Stimulated activated CD8-positive, alpha-beta memory T cell treated with anti-CD3 and anti-CD28 coated beads, Interleukin-2, amount 100 ng/mL, for 48 hours (primary cell): ENCODE measurements at places on chromosomes 3 and 15.

- no peak for DNase-seq
Measured at GRCh38 chr15:73965758-73966113, 26.4 kb downstream of the STOML1 start.

DNA sequence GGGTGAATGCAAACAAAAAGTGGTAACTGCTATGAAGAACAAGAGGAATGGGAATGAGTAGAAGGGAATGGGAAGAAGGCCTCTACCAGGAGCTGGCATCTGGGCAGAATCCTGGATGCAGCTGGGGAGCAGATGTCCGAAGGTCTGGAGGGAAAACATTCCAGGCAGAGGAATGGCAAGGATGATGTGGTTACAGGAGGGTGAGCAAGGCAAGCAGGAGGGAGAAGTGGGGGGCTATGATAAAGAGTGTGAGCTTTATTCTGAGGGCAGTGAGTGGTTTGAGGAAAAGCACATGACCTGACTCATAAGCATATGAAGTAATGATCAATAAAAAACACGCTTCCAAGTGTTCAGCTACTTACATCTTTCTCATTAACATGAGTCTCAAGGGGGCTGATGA, 17.1 kb downstream of the SKIC8 start:
- DNase-seq, result no peak

DNA sequence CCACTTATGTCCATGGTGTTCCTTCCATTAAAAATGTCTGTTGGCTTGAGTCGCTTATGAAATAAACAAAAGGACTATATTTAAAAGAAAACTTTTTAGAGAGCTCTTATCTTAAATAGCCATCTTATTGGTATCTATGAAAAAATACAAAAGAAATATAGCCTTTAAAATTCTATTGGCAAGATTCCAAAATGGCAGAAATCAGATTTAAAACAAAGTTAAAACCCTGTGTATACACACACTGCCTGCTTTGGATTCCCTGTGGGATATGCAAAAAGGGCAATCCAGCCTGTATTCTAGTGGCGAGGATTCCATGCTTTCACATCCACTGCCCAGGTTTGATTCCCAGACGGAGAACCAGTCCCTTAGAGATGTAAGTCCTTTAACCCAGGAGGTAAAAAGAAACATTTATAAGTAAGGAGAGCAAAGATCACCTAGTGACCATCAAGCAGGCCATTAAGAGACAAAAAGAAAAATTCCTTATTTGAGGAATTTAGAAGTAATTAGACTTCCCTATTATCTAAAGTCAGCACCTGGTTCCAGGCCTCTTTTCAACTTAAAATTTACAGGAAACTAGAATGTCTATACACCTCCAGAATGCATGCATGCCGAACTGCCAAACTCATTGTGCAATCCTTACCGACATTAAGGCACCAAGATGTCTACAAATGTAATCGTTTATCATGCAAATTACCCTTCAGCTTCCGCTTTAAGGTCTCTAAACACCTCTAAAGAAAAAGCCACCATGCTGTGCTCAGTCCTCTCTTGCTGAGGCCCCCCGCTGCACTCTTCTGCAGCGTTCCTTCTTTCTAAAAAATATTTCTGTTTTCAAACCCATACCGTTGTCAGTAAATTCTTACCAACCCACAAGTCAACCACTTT, 69.6 kb upstream of the STRIT1 start:
- no peak for DNase-seq

DNA sequence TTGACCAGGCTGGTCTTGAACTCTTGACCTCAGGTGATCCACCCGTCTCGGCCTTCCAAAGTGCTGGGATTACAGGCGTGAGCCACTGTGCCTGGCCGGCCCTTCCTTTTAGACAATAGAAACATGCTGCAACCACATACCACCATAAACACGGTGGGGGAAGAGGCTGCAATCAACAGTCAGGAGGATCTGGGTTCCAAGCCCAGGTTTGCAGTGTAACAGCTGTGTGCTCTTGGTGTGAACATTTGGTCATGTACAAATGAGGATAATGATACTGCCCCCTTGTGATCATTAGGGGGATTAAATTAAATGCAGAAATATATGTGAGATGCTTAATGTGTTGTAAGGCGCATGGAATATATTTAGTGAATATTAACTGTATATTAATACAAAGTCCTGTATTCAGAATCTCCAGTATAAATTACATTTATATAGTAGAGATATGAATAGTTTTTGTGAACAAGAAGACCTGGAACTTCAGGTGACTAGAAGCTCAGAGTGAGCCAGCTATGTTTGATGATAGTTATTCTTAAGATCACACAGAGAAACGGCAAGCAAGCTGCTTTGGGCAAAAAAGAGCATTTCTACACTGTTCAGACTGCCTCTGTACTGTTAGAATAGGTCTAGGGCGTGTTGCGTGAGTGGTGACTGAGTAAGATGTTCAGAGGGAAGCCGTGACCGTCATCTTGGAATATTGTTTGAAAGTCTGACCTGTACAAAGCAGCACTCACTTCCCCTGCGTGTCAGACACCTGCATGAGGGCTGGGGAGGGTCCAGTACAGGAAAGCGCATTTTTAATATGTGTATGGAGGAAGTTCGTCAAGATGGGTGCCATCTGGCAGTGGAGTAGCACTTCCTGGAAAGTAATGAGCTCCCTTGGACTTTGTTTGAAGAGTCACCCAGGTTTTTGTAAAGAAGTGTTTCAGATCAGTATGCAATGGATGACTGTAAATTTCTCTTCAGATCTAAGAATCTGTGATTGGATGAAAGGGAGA, 125.8 kb downstream of the PGPEP1L start:
- no peak for DNase-seq
